ENCODE measurements at places on chromosomes 5 and 9.

GRCh38 chr5:73960023-73960422 lies 334.0 kb downstream of the ARHGEF28 start:
- no peak overlapping the region for H3K4me3 ChIP-seq
- peaks cover 4% of the 10 kb centered on the region for H3K4me1 ChIP-seq
- no peak for DNase-seq
- peaks cover 8% of the 10 kb centered on the region for H3K27me3 ChIP-seq

DNA sequence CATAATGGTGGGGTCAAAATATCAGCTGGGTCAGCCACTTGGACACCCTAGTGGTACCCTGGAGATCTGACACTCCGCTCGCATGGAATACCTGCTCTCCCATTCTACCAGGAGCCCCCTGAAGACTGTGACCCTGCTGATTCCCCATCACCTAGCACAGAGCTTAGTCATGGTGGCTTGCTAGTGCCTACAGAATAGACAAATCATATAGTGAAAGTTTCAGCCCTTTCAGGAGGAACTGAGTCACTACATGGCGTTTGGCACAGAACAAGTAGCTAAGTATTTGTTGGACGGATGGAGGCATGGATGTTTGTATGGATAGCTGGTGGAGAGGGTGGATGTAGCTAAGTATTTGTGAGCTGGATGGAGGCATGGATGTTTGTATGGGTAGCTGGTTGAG lies 65.3 kb downstream of the LMX1B start:
- DNase-seq = no peak
- H3K36me3 ChIP-seq = no peaks in the 10 kb centered on the region
- peaks cover 3% of the 10 kb centered on the region for H3K4me1 ChIP-seq
- H3K27me3 ChIP-seq = peaks cover 82% of the 10 kb centered on the region
- H3K27ac ChIP-seq = no peak overlapping the region

GRCh38 chr5:142862594-142862993 lies 92.4 kb downstream of the ARHGAP26 start:
- H3K36me3 ChIP-seq = no peaks in the 10 kb centered on the region
- H3K27ac ChIP-seq = no peak overlapping the region
- no peaks in the 10 kb centered on the region for H3K27me3 ChIP-seq
- no peak overlapping the region for H3K4me3 ChIP-seq

DNA sequence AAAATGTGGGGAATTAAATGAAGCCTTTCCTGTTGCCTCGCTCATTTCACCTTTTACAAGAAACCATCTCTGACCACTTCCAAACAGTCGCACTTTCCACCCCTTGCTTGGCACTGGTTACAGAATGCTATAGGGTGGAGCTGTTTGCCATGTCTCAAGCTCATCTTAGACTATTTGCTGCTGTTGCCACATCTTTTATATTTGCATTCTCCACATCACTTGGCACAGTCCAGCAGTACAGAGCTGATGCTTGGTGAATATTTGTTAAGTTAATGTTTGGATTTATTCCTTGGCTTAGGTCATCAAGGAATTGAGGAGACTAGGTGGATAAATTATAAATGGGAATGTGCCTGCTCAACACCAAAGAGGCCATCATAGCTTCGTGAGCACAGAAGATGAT lies 53.2 kb downstream of the GNA14 start:
- H3K4me1 ChIP-seq = peaks cover 11% of the 10 kb centered on the region
- no peaks in the 10 kb centered on the region for H3K27me3 ChIP-seq
- no peak overlapping the region for H3K27ac ChIP-seq
- H3K36me3 ChIP-seq = no peaks in the 10 kb centered on the region
- DNase-seq = no peak

DNA sequence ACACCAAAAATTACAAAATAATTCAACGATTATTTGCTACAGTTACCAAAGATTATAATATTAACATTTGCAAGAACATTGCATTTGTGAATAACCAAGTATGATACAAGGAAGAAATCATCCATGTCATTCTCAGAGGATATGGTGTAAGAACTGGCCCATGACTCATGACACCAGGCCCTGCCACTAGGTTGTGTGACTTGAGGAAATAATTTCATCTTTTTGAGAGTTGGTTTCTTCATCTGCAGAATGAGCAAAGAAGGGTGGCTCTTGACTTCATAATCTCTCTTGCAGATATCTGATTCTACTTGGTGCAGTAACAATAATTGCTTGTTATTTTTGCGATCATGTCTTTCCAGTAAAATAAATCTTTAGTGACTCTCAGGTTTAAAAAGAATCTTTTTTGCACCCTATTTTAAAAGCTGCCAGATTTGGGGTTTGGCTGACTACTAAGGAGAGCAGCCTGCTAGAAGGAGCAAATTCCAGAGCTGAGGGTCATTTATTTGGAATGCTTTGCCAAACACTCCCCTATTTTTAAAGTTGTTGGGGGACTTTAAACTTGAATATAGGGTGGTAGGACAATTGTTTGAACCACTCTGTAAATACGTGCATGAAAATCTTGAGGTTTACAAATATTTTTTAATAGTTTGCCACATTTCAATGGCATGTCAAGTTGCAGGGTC lies 23.5 kb downstream of the ITGA1 start:
- H3K4me3 ChIP-seq = no peak overlapping the region
- DNase-seq = no peak

DNA sequence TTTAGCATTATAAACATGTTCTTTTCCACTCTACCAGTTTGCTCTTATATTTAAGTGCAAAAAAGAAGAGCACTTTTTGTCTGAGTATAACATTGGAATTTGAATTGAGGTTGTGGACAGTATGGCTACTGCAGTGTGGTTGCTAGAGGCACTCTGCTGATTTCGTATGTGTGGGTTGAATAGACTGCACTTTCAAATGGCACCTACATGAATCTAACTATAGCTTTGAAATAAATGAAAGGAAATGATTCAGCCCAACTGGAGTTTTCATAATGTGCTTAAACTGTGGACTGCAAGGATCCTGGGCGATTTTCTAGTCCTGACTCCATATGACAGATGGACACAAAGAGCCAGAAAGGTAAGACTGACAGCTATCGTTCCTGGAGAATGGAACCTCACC lies 657.6 kb upstream of the RIOK2 start:
- DNase-seq = no peak
- H3K27ac ChIP-seq = no peak overlapping the region
- H3K27me3 ChIP-seq = no peaks in the 10 kb centered on the region
- no peak overlapping the region for H3K4me3 ChIP-seq

GRCh38 chr5:149217803-149218155 lies 53.9 kb upstream of the AFAP1L1 start:
- H3K4me1 ChIP-seq = no peaks in the 10 kb centered on the region
- no peak overlapping the region for H3K27ac ChIP-seq
- H3K36me3 ChIP-seq = no peaks in the 10 kb centered on the region

DNA sequence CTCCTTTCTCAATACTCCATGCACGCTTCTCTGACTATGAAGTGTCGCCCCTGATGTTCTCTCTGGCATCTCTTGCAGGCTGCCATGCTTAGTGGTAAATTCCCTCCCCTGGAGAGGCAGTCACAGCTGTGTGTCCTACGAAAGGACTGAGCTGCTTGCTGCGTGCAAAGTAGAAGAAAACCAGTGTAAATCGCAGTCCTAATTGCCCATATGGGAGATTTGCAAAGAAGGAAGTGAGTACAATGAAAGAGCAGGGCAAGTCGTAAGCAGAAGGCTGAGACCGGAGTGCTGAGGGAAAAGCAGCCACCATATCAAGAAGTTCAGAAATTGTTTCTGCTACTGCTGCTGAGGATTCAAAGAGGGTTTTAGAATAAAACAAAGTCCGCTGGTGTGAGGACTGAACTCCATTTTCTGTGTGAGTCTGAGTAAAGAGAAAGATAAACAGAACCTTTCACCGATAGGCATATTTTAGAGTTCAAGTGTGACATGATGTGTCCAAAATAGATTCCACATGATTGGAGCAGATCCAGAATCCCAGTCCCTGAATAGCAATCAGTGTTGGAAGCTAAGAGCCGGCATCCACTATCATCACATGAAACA lies 507.8 kb upstream of the MPDZ start:
- H3K4me3 ChIP-seq = no peak overlapping the region
- H3K27me3 ChIP-seq = no peaks in the 10 kb centered on the region
- H3K27ac ChIP-seq = no peak overlapping the region
- H3K4me1 ChIP-seq = no peaks in the 10 kb centered on the region

GRCh38 chr5:142507531-142508372 lies 178.1 kb downstream of the FGF1 start:
- no peaks in the 10 kb centered on the region for H3K27me3 ChIP-seq
- H3K36me3 ChIP-seq = no peaks in the 10 kb centered on the region
- no peak overlapping the region for H3K4me3 ChIP-seq
- H3K27ac ChIP-seq = no peak overlapping the region
- H3K4me1 ChIP-seq = peaks cover 18% of the 10 kb centered on the region

- H3K27ac ChIP-seq = no peak overlapping the region
- H3K4me3 ChIP-seq = no peak overlapping the region
- peaks cover 12% of the 10 kb centered on the region for H3K27me3 ChIP-seq
Measured at GRCh38 chr5:168979135-168979534, 321.8 kb downstream of the SLIT3 start.

GRCh38 chr5:134005417-134006061 lies 764 bp upstream of the VDAC1 start:
- peak; percentile 15 for DNase-seq
- peaks cover 25% of the 10 kb centered on the region for H3K36me3 ChIP-seq
- H3K27me3 ChIP-seq = no peaks in the 10 kb centered on the region

- H3K4me3 ChIP-seq = no peak overlapping the region
- no peaks in the 10 kb centered on the region for H3K36me3 ChIP-seq
- DNase-seq = no peak
- peaks cover 4% of the 10 kb centered on the region for H3K27me3 ChIP-seq
Measured at GRCh38 chr5:10914741-10915480, 153.9 kb upstream of the DAP start.

GRCh38 chr9:34929506-34930102 lies 28.5 kb upstream of the PHF24 start:
- H3K27ac ChIP-seq = no peak overlapping the region
- no peak overlapping the region for H3K4me3 ChIP-seq
- H3K36me3 ChIP-seq = peaks cover 3% of the 10 kb centered on the region
- H3K4me1 ChIP-seq = no peaks in the 10 kb centered on the region
- peak; percentile 28 for DNase-seq

DNA sequence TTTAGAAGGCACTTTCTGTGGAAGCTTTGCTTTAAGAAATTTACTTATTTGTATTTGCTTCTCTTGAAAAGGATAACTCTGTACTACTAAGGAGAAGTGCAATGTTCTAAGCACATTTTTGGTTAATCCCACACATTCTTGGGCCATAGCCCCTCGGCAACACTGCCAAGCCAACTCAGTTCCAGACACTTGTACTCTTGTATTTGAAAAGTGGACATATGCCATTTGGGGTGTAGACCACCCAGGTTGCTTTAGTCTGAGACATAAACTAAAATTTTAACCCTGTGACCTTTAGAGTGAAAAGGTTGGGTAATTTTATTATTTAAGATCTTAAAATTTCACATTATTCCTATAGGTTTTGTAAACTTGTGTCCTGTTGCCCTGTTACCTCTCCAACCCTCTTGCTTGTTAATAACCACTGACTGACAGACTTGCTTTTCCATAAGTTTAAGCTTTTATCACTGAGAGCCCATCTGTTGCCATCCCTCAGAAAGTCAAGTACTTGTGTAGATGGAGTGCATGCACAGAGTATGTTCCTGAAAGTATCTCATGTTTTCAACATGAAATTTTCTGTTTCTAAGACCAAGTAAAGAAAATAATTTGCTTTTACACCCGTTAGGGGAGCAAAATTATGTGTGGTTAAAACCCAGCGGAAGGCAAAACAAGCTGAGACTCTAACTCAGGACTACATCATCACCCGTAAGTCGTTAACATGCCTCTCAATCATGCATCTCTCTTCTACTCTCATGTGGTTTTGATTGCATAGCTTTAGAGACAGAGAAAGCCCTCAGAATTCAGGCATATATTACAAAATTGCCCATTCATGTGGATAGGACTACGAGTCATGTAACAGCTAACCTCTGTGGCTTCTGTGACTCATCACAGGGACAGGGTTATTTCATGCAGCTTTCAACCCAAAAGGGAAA lies 117.3 kb downstream of the GDNF start:
- H3K4me1 ChIP-seq = peaks cover 30% of the 10 kb centered on the region
- peak; percentile 45 for DNase-seq
- peaks cover 34% of the 10 kb centered on the region for H3K36me3 ChIP-seq

DNA sequence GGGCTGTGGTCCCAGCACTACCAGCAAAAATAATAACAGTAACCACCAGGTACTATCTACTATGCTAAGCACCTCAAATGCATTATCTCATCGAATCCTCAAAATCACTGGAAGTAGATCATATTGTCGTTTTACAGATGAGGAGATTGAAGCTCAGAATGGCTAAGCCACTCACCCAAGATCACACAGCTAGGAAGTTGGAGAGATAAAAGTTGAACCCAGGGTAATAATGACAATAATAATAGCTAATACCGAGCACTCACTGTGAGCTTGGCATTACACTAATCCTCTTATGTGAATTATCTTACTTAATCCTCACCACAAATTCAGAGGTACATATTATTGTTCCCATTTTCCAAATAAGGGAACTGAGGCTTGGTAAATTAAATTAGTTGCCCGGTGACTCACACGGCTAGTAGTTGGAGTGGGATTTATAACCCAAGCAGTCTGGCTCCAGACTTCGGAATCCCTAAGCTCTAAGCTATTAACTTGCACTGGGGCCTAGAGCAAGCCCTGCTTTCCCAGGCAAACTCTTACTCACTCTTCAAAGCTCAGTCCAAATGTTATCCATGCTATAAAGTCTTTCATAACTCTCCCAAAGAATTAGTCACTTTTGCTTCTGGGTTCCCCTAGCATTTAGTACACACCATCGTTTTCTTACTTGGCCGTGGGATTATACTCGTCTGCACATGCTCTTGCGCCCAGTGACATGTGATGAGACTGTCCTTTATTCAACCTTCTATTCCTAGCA lies 3.8 kb downstream of the ARSI start:
- H3K27ac ChIP-seq = no peak overlapping the region
- H3K4me3 ChIP-seq = no peak overlapping the region
- no peaks in the 10 kb centered on the region for H3K36me3 ChIP-seq
- no peaks in the 10 kb centered on the region for H3K4me1 ChIP-seq
- DNase-seq = no peak

- H3K4me3 ChIP-seq = no peak overlapping the region
- DNase-seq = no peak
- H3K27me3 ChIP-seq = no peaks in the 10 kb centered on the region
- H3K4me1 ChIP-seq = peaks cover 13% of the 10 kb centered on the region
Measured at GRCh38 chr9:4787876-4788275, 4.9 kb upstream of the RCL1 start.

GRCh38 chr5:171712616-171713015 lies 73.0 kb upstream of the SMIM23 start:
- H3K4me1 ChIP-seq = no peaks in the 10 kb centered on the region
- H3K36me3 ChIP-seq = no peaks in the 10 kb centered on the region
- H3K4me3 ChIP-seq = no peak overlapping the region

DNA sequence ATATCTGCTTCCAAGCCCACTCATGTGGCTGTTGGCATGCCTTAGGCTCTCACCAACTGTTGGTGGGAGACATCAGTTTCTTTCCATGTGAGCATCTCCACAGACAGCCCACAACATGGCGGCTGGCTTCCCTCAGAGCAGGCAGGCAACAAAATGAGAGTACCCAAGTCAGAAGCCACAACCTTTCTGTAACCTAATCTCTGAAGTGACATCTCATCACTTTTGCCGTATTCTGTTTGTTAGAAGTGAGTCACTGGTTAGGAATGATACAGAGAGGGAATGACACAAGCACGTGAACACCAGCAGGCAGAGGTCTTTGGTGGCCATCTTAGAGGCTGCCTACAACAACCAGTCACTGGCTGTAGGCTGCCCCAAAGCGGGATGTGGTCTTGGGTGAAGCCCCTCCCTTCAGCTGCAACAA lies 88.6 kb upstream of the RASGRF2 start:
- H3K27me3 ChIP-seq = no peaks in the 10 kb centered on the region
- DNase-seq = no peak
- no peak overlapping the region for H3K27ac ChIP-seq
- peaks cover 6% of the 10 kb centered on the region for H3K4me1 ChIP-seq

GRCh38 chr5:34740389-34740806 lies 84.3 kb downstream of the RAI14 start:
- no peak for DNase-seq
- H3K27me3 ChIP-seq = peaks cover 5% of the 10 kb centered on the region
- no peak overlapping the region for H3K27ac ChIP-seq
- no peak overlapping the region for H3K4me3 ChIP-seq
- no peaks in the 10 kb centered on the region for H3K36me3 ChIP-seq
